Stimulated activated CD4-positive, alpha-beta T cell treated with anti-CD3 and anti-CD28 coated beads, Interleukin-15, amount 100 ng/mL, for 48 hours (primary cell): ENCODE measurements at places on chromosomes 6 and 20.

GRCh38 chr6:123953920-123954319 lies 150.3 kb downstream of the NKAIN2 start:
- no peak for DNase-seq

DNA sequence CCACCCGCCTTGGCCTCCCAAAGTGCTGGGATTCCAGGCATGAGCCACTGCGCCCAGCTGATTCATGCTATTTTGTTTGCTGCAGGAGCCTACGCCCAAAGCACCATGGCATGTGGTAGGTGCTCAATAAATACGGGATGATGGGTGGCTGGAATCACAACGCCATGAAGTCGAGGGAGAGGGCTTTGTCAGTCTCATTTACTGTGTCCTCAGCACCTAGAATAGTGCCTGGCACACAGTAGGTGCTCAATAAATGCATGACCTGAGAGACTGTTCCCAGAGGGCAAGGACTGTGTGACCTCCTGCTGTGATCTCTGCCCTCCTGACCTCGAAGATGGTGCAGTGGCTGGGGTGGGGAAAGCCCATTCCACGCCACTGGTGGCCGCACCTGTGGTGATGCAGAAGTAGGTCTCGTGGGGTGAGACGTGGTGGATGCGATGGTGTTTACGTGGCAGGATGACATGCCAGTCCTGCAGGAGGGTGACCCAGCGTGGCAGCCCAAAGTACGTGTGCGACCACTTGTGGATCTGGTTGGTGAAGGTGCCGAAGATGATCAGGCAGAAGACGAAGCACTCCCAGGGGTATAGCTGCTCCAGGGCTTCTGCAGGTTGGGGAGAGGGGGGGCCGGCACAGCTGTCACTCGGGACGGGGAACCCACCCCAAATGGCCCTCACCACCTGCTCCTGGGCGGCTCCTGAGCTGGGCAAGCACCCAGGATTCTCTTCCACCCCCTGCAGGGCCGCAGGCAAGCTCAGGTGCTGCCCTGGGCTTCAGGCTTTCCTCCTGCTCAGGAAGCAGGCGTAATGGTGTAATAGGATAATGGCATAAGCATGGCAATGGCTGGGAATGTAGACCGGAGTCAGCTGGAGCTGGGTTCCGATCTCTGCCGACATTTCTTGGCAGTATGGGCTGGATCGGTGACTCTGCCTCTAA lies 14.9 kb upstream of the UBE2V1 start:
- DNase-seq: no peak

DNA sequence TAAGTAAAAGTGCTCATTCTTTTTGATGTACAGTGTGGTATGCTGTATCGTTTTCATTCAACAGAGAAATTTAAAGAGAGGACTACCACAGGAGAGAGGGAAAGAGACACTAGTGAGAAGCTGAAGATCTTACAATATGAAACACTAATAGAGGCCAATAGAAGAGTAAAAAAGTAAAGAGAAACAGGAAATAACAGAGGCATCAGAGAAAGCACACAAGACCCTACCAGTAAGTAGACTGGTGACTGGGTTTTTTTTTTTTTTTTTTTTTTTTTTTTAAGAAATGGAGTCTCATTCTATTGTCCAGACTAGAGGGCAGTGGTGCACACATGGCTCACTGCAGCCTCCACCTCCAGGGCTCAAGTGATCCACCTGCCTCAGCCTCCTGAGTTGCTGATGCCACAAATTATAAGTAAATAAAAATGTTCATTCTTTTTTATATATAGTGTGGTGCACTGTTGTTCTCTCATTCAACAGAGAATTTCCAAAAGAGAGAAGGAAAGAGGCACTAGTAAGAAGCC lies 18.8 kb downstream of the ELOVL4 start:
- no peak for DNase-seq

GRCh38 chr20:58048096-58048702 lies 180.3 kb downstream of the ANKRD60 start:
- no peak for DNase-seq

DNA sequence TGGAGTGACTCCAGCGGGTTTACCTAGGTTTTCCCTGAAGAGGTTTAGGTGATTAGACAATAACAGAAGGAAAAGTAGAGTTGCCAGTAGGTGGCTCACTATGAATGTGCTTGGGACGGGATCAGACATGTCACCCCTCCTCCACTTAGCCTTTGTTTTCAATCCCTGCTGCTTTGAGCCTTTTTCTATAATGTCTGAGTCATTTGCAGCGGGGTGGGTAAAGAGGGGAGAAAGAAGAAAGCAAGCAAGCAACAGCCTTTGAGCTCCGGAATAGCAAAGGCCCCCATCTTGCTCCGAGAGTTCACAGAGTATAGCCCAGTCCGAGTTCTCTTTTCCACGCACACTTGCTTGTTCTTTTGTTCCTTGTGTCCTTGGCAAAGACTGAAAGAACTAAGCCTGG lies 129.1 kb downstream of the PACRG start:
- DNase-seq: no peak

GRCh38 chr6:38730140-38730862 lies 15.2 kb downstream of the DNAH8 start:
- DNase-seq: no peak

DNA sequence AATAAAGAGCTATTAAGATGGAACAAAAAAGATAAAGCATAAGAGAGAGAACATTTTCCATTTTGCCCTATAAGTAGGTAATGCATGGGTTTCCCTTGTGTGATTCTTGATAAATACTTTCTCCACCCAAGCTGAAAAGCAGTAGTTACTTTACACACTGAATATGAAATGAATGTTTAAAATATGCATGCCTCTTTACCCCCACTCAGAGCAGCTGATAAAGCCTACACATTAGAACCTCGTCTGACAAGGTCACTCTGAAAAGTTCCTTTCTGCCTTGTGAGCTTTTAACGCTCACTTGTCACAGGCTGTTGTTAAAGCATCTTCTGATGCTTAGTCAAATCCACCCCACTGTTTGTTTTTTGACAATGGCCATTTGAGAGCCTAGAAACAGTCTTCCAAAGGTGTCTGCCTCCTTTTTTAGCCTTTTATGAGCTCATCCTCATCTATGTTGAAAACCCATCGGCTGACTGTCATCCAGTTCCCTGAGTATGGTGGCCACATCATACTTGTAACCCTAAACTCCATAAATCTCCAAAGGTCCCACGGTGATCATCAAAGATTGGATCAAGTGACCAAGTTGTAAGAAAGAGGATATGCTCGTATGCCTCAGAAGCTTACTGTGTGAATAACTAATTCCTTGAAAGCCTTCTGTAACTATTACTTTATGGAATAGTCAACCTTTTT lies 102.8 kb downstream of the ATXN1 start:
- DNase-seq: no peak

DNA sequence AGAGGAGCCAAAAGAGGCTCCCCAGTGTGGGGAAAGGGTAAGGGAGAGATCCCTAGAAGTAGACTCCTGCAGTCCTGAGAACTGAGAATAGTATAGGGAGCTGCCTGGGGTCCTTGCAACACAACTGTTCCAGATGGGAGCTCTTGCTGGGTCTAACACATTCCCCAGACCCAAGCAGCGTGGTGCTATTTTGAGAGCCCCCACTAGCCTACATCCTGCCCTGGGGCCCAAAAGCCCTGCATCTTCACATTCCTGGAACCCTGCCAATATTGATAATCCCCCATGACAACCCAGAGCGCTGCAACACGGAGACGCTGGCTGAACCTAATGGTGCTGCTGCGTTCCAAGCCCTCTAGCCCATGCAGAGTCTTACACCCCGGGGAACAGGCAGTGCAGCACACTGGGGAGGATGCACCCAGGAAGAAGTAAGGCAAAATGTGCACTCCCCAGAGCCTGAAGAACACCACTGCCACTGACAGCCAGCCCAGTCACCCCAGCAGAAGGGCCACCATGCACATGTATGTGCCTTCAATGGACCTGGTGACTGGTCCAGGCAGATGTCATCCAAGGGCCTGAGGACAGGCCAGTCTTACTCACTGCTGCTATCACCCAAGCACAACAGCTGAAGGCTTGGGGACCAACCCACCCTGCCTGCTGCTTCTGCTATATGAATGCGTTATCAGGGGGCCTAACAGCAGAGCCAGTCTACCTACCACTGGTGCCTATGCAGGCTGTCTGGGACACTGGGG lies 7.0 kb upstream of the RNF217 start:
- DNase-seq: no peak

GRCh38 chr20:51736947-51737346 lies 31.2 kb downstream of the ATP9A start:
- no peak for DNase-seq

DNA sequence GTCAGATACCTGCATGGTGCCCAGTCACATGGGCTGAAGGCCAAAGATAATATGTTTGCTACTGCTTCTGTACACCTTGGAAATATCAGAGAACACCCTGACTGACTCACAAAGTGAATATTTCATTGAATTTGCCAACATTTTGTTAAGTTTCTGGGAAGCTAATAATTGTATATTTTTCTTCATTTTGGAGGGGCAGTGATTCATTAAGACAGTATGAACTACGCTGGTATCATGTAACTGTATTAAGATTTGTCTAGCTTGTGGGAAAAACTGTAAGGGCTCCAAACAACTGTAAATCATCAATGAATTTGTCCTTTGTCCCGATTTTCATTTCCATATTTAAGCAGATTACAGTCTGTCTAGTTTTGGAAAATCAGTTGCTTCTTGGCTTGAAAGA lies 102.3 kb upstream of the CCN2 start:
- no peak for DNase-seq

GRCh38 chr20:14193885-14194284 lies 143.5 kb downstream of the FLRT3 start:
- no peak for DNase-seq

GRCh38 chr20:24004471-24004870 lies 15.9 kb upstream of the GGTLC1 start:
- DNase-seq: no peak

GRCh38 chr6:56580271-56580670 lies 62.4 kb downstream of the DST start:
- no peak for DNase-seq

GRCh38 chr20:57040924-57041323 lies 225.5 kb downstream of the BMP7 start:
- no peak for DNase-seq

- no peak for DNase-seq
Observed at GRCh38 chr20:62120990-62121775, 1.1 kb upstream of the LSM14B start.

DNA sequence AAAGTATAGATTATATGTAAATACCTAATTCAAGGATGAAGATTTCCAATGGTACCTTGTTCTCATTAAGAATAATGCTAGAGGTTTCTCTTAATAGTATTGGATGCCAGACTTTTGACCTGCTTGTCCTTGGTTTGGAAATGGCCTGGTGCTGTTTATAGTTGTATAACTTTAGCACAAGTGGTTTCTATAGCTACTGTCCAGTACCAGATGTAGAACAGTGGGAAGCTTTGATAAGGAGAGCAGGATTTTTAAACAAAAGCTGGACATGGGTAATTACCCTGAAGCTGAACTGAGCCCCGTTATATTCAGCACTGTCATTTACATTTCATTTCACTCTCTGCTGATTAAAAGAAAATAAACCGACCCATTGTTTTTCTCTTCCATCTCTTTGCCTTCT lies 43.7 kb downstream of the TRMT11 start:
- no peak for DNase-seq

GRCh38 chr6:88517737-88518136 lies 351.6 kb upstream of the CNR1 start:
- no peak for DNase-seq

GRCh38 chr6:116465246-116465645 lies 4.1 kb downstream of the CALHM6 start:
- no peak for DNase-seq

- no peak for DNase-seq
Observed at GRCh38 chr20:59386809-59387208, 86.4 kb downstream of the EDN3 start.

DNA sequence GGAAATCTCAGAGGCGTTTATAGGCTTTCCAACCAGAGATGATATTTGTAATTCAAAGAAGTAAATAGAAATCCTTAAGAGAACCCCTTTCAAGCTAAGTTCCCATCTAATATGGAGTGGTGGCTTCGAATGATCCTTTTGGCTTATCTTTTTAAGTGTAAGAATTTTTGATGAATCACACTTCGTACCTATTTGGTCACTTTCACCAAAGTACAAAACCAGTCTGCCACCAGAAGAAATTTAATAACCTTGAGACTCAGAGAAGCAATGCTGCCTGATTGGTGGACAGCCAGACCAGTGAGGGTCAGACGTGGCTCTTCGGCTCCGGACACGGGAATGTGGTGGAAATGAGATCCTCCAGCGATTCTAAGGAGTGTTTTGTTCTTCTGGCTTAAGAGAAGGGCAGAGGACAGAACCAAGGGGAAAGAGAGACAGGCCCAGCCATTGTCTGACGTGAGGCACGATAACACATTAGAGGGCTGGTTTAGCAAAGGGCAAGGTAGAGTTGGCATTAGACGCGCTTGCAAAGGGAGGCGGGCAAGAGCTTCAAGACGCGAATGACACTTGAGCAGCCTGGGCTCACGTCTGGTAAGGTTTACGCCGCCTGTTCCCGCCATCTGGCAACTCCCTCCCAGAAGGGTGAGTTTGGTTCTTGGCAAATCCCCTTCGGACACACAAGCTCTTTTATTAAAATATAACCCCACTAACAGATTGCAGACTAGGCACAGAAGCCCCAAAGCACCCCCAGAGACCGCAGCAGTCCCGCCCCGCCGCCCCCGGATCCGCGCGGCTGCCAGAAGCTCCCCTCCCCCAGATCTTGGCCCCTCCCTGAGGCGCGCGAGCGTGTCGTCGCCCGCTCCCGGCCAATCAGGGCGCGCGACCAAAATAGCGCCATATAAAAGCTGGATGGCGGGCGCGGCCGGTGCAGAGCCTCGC lies 50.0 kb upstream of the EZR start:
- no peak for DNase-seq

GRCh38 chr20:25470045-25470444 lies 62.6 kb downstream of the GINS1 start:
- peak; percentile 25 for DNase-seq

GRCh38 chr6:20332441-20333006 lies 69.2 kb upstream of the E2F3 start:
- no peak for DNase-seq

GRCh38 chr20:37262505-37262904 lies 891 bp upstream of the GHRH start:
- DNase-seq: no peak
